PC-3 (cell line): ENCODE measurements at places on chromosomes 2 and 18. TPM values are rescaled to one million over a fixed set of nuclear protein-coding genes. Genes with fewer than 3 reads are reported as not detected.

DNA sequence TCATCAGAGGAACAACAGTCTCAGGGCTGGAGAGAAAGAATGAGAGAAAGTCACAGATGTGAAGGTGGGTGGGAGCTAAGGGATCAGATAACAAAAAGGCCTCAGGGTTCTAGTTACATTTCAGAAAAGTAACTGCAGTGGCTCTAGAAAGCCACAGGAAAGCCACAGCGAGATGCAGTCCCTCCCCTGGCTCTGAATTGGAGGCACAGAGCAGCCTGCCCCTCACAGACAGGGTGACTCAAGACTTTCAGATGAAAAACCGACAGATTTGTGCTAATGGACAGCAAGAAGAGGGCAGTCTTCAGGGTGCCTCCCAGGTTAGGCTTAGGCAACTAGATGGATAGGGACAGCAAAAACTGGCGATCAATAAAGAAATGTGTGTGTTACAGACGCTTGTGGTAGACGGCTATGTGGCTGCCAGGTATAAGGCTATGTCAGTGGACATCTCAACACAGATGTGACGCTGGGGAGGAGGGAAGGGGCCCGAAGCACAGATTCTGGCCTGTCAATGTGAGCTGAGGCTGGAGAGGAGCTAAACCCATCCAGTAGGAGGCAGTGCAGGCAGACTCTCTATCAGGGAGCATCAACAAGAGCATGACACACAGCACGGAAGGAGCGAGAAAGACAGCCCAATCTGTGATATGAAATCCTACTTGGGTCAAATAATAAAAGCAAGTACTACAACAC lies 26.2 kb downstream of the UNC50 start:
- H3K4me3 ChIP-seq = no peak overlapping the region
- no peaks in the 10 kb centered on the region for H3K36me3 ChIP-seq
- DNase-seq = peak; percentile 38

GRCh38 chr2:165635532-165635931 lies 158.5 kb downstream of the GALNT3 start:
- peaks cover 8% of the 10 kb centered on the region; the same call in 1 of the 2 replicates for H3K4me1 ChIP-seq
- H3K27me3 ChIP-seq = no peaks in the 10 kb centered on the region
- H3K36me3 ChIP-seq = no peaks in the 10 kb centered on the region
- no peak for DNase-seq
- no peak overlapping the region for H3K4me3 ChIP-seq

DNA sequence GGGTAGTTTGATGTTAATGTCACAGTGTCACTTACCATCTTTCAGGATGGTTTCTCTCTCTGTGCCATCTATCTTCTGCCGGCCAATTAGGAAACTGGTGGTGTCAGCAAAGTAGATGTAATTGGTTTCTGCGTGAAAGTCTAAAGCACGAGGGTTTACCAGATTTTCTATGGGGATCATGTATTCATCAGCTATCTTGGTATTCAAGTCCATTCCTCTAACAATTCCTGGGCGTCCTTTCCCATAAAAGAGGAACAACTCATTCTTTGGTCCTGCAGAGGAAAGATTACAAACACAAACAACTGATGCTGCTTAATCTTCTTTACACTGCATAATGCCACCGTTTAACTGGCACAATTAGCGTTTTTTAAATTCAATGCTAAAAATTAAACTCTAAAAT lies 1081.9 kb downstream of the LRP1B start:
- H3K4me3 ChIP-seq = no peak overlapping the region
- H3K27ac ChIP-seq = no peak overlapping the region
- no peaks in the 10 kb centered on the region for H3K27me3 ChIP-seq
- H3K4me1 ChIP-seq = no peaks in the 10 kb centered on the region

DNA sequence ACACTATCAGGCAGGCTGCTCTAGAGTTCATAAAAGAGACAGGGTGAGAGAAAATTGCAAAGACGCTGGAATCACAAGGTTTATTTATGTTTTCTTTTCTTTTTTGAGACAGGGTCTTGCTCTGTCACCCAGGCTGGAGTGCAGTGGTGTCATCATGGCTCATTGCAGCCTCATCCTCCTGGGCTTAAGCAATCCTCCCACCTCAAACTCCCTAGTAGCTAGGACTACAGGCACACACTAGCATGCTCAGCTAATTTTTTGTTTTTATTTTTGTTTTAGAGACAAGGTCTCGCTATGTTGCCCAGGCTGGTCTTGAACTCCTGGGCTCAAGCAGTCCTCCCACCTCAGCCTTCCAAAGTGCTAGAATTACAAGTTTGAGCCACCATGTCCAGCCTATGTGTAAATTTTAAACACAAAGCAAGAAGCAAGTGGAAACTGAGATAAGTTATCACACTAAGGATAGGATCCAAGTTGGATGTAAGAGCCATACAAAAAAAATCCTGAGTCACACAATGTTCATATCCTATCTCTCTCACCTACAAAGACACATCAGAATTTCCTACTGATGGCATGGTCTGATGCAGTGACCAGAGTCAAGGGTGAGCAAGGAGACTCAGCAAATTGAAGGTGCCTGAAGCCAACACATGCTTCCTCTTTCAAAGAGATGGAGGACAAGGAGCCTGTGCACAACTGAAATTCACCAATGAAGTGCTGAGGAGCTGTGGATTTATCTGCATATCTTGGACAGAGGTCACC lies 31.4 kb downstream of the MYL12B start:
- H3K36me3 ChIP-seq = no peaks in the 10 kb centered on the region; the same call in 1 of the 2 replicates
- peaks cover 6% of the 10 kb centered on the region; the same call in 1 of the 2 replicates for H3K4me1 ChIP-seq
- H3K27me3 ChIP-seq = no peaks in the 10 kb centered on the region
- H3K4me3 ChIP-seq = no peak overlapping the region
- no peak overlapping the region for H3K27ac ChIP-seq

GRCh38 chr2:223047260-223047761 lies 4.7 kb upstream of the KCNE4 start:
- DNase-seq = no peak
- no peaks in the 10 kb centered on the region; the same call in 1 of the 2 replicates for H3K27me3 ChIP-seq

- H3K4me3 ChIP-seq = peak overlapping the region; percentile 83
- no peaks in the 10 kb centered on the region for H3K36me3 ChIP-seq
- no peaks in the 10 kb centered on the region for H3K4me1 ChIP-seq
- DNase-seq = no peak
Measured at GRCh38 chr18:80148326-80149199, 39.5 kb downstream of the ADNP2 start.

The LYPD1 gene
- total RNA-seq = 16.1 and 18.7 TPM in 2 replicates

DNA sequence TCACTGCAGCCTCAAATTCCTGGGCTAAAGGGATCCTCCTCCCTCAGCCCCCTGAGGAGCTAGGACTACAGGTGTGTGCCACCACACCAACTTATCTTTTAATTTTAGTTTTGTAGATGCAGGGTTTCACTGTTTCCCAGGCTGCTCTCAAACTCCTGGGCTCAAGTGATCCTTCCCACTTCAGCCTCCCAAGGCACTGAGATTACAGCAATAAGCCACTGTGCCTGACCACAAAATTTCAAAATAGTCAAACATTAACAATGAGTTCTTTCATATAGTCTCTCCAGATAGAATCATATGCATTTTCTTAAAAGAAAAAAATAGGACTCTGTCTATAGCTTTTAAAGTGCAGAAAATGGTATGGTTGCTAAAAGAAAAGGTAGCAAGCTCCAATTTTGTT lies 24.9 kb upstream of the PID1 start:
- H3K36me3 ChIP-seq = no peaks in the 10 kb centered on the region
- DNase-seq = no peak
- no peaks in the 10 kb centered on the region for H3K4me1 ChIP-seq
- H3K27me3 ChIP-seq = no peaks in the 10 kb centered on the region

The RAX gene
- total RNA-seq = not detected in 2 replicates

- H3K27ac ChIP-seq = no peak overlapping the region
- H3K4me3 ChIP-seq = no peak overlapping the region
- H3K36me3 ChIP-seq = no peaks in the 10 kb centered on the region
- H3K27me3 ChIP-seq = 0 out of 2 replicates have a peak, but pooled peaks cover 4% of the 10 kb centered on the region
- H3K4me1 ChIP-seq = no peaks in the 10 kb centered on the region
- DNase-seq = peak; percentile 56
Measured at GRCh38 chr2:30915486-30915885, 108.2 kb upstream of the CAPN13 start.

- H3K27me3 ChIP-seq = no peaks in the 10 kb centered on the region
- no peak for DNase-seq
- H3K4me3 ChIP-seq = no peak overlapping the region
- H3K27ac ChIP-seq = no peak overlapping the region
Measured at GRCh38 chr2:234661849-234662248, 165.0 kb upstream of the ARL4C start.

GRCh38 chr2:174259981-174260380 lies 11.6 kb upstream of the OLA1 start:
- H3K4me3 ChIP-seq = no peak overlapping the region
- peak; percentile 53 for DNase-seq
- H3K36me3 ChIP-seq = no peaks in the 10 kb centered on the region
- peaks cover 11% of the 10 kb centered on the region for H3K4me1 ChIP-seq
- H3K27me3 ChIP-seq = no peaks in the 10 kb centered on the region

GRCh38 chr2:233385489-233386044 lies 31.3 kb downstream of the DGKD start:
- no peaks in the 10 kb centered on the region for H3K27me3 ChIP-seq
- H3K36me3 ChIP-seq = no peaks in the 10 kb centered on the region; the same call in 1 of the 2 replicates
- DNase-seq = no peak
- H3K4me1 ChIP-seq = peaks cover 52% of the 10 kb centered on the region
- H3K4me3 ChIP-seq = no peak overlapping the region

GRCh38 chr2:85131116-85131515 lies 2.1 kb upstream of the TCF7L1 start:
- H3K4me3 ChIP-seq = no peak overlapping the region
- DNase-seq = peak; percentile 21
- no peaks in the 10 kb centered on the region for H3K27me3 ChIP-seq
- no peak overlapping the region for H3K27ac ChIP-seq
- H3K4me1 ChIP-seq = peaks cover 3% of the 10 kb centered on the region; the same call in 1 of the 2 replicates

The MC2R gene
- total RNA-seq = not detected in 2 replicates

DNA sequence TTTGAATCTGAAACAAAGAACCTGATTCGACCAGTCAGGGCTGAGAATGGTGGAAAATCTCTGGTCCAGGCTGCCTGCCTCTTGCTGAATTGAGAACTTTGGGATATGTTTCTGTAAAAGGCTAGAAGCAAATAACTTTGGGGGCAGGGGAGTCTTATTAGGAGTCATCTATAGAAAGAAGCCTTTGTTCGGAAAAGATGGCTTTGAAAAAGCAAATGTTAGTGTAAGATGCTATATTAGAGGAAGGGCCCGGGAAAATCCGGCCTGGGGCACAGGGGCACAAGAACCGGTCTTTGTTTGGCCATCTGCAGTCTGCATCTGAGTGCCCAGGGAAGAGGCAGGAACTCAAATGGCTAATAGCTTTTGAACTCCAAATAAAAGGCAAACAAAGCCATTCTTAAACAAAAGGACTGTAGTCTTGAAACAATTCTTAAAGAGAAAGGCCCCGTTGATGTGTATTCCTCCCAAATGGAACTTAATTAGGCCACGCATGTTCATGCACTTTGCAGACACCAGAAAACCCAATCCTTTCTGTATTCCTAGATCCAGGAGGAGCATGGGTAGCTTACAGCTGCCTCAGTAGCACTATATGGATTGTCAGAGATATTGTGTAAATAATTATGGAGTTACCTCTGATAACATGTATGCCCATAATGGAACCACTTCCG lies 180.0 kb upstream of the ARL4C start:
- H3K36me3 ChIP-seq = no peaks in the 10 kb centered on the region
- no peak overlapping the region for H3K4me3 ChIP-seq
- no peaks in the 10 kb centered on the region for H3K27me3 ChIP-seq
- no peak overlapping the region for H3K27ac ChIP-seq
- peaks cover 61% of the 10 kb centered on the region for H3K4me1 ChIP-seq

DNA sequence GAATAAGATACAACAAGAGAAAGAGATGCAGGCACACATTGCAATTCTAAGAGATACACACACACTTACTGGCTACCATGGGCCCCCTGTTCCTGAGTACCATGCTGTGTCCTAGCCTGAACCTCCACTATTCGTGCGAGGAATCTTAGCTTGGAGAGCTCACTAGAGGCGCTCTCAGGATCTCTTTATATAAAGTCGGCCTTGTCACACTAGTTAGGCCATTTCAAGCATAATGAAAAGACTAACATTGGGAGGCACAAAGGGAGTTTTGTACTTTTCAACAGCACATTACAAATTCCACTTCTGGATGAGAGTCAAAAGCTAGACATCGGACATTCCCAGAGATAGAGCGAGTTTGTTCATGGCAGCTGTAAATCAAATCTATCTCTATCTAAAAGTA lies 365.2 kb downstream of the DSEL start:
- no peaks in the 10 kb centered on the region for H3K27me3 ChIP-seq
- H3K4me3 ChIP-seq = no peak overlapping the region
- no peaks in the 10 kb centered on the region for H3K4me1 ChIP-seq
- no peaks in the 10 kb centered on the region for H3K36me3 ChIP-seq
- DNase-seq = no peak
